ENCODE measurements at places on chromosomes 7 and 10. TPM values are rescaled to one million over a fixed set of nuclear protein-coding genes. Genes with fewer than 3 reads are reported as not detected.

DNA sequence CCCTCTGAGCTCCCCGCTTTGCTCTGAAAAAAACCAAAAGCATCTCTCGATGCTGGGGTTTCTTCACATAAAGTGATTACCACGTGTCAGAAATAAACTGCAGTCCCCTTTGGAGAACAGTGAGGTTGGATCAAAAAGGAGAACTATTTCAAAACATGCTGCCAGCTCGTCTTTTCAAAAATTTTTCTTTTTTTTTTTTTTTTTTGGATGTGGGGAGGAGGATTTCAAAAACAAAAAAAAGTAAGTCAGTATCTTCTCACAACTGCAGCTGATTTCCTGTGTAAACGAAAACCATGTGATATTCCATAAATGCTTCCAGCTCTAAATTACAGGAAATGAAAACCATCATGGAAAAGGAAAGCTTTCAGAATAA, 155.0 kb upstream of the LYZL2 start:
- no peak for DNase-seq
- H3K27ac ChIP-seq: peak overlapping the region; percentile 96
- H3K4me3 ChIP-seq: peak overlapping the region; percentile 61
- no peaks in the 10 kb centered on the region for H3K36me3 ChIP-seq
- no peaks in the 10 kb centered on the region for H3K4me1 ChIP-seq

GRCh38 chr10:21742740-21743412, 208.8 kb downstream of the MLLT10 start:
- DNase-seq: no peak
- no peak overlapping the region for H3K27ac ChIP-seq
- no peaks in the 10 kb centered on the region for H3K27me3 ChIP-seq
- H3K4me3 ChIP-seq: no peak overlapping the region
- no peaks in the 10 kb centered on the region for H3K4me1 ChIP-seq

- no peak overlapping the region for H3K4me3 ChIP-seq
- no peak for DNase-seq
- no peaks in the 10 kb centered on the region for H3K27me3 ChIP-seq
- H3K27ac ChIP-seq: no peak overlapping the region
- H3K36me3 ChIP-seq: no peaks in the 10 kb centered on the region
- H3K4me1 ChIP-seq: no peaks in the 10 kb centered on the region
Observed at GRCh38 chr10:10996966-10997620, 20.6 kb upstream of the CELF2 start.

GRCh38 chr10:52391927-52392602, 78.0 kb downstream of the DKK1 start:
- DNase-seq: no peak
- no peak overlapping the region for H3K4me3 ChIP-seq
- H3K4me1 ChIP-seq: no peaks in the 10 kb centered on the region
- no peaks in the 10 kb centered on the region for H3K27me3 ChIP-seq

DNA sequence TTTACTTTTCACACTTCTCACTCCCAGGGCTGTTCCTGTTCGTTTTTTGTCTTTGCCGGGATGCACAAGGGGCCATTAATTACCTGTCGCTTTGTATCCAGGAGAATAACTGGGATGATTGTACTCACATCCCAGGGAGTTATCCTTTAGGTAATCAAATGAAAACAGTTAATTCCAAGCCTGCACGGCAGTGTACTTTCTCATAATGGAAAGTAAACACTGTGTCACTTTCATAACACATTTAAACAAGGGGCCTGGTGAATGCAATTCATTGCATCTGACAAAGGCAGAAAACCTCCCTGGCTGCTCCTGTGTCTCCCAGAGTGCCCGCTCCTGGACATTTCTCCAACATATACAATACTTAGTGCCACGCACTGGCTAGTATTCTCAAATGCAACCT, 138.7 kb upstream of the CELF2 start:
- DNase-seq: no peak
- H3K4me1 ChIP-seq: no peaks in the 10 kb centered on the region
- H3K36me3 ChIP-seq: no peaks in the 10 kb centered on the region
- H3K27ac ChIP-seq: no peak overlapping the region

GRCh38 chr10:14594878-14595525, 179.7 kb downstream of the FAM107B start:
- H3K36me3 ChIP-seq: no peaks in the 10 kb centered on the region
- no peaks in the 10 kb centered on the region for H3K27me3 ChIP-seq
- no peak overlapping the region for H3K4me3 ChIP-seq
- H3K4me1 ChIP-seq: no peaks in the 10 kb centered on the region
- DNase-seq: no peak
- no peak overlapping the region for H3K27ac ChIP-seq

DNA sequence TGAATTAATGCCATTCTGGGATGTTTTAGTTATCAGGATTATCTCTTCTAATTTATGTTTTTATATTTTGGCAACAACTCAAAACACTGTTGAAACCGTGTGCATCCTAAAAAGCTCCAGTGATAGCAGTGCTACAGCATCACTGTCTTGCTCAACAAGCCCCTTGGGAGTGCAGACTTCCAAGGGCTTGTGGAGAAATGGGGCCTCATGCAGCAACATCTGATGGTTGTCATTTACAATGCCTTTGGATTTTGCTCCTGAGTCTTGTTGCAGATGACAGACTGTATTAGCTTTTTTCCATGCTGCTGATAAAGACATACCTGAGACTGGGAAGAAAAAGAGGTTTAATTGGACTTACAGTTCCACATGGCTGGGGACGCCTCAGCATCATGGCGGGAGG, 515.4 kb downstream of the NEBL start:
- no peaks in the 10 kb centered on the region for H3K36me3 ChIP-seq
- H3K27ac ChIP-seq: no peak overlapping the region
- no peak overlapping the region for H3K4me3 ChIP-seq
- no peak for DNase-seq

DNA sequence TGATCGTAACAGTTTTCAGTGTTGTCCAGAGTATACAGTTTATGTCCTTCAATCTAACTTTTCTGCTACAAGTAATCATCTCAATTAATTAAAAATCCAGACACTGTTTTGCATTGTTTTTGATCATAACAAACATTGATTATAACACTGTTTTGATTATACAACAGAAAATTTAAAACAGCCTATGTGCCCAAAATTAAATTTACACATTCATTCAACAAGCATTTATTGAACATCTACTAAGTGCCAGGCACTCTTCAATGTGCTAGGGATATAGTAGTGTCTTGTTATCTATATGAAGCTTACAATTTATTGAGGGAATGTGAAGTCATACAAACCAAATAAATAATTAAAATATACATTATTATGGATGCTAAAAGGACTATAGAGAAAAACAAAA, 10.6 kb downstream of the ELAPOR2 start:
- no peaks in the 10 kb centered on the region for H3K36me3 ChIP-seq
- no peak for DNase-seq
- H3K27ac ChIP-seq: no peak overlapping the region
- no peaks in the 10 kb centered on the region for H3K27me3 ChIP-seq
- no peak overlapping the region for H3K4me3 ChIP-seq
- no peaks in the 10 kb centered on the region for H3K4me1 ChIP-seq

DNA sequence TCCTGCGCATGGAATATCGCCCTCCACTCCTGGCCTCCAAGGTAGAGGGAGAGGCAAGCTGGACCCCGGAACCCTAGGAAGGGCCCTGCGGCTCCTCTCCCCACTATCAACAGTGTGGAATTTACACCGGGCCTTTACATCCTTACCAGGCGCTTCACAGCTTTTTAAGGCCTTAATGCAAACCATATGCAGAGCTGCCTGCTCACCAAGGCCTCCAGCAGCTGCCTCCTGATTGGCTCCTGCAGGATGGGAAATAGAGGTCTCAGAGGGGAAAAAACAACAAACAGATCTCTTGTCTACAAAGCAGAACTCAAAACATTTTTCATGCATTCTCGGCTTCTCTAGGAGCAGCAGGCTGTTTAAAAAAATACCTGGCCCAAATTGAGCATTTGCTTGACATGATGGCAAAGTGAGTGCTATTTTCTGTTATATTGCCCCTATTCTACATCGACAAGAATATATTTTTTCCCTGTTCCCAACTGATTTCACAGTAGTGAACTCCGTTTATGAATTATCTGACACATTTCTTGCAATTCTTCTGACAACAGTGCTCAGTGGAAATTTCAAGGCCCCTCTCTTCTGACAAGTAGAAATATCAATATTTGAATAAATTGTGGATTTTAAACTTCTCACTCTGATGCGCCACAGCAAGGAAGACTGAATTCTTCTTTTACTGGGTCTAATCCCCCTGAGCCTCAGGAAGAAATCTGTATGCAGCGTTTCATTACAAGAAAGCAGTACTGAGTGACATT, 51.7 kb downstream of the EBF3 start:
- H3K27ac ChIP-seq: no peak overlapping the region
- H3K4me3 ChIP-seq: no peak overlapping the region
- no peaks in the 10 kb centered on the region for H3K36me3 ChIP-seq
- DNase-seq: no peak
- no peaks in the 10 kb centered on the region for H3K4me1 ChIP-seq

GRCh38 chr7:117774943-117775342, 98.3 kb downstream of the CTTNBP2 start:
- H3K4me3 ChIP-seq: no peak overlapping the region
- H3K27ac ChIP-seq: no peak overlapping the region
- no peaks in the 10 kb centered on the region for H3K36me3 ChIP-seq
- no peaks in the 10 kb centered on the region for H3K4me1 ChIP-seq

GRCh38 chr7:114388021-114388420, 26.6 kb upstream of the FOXP2 start:
- H3K4me1 ChIP-seq: no peaks in the 10 kb centered on the region
- no peak for DNase-seq
- no peak overlapping the region for H3K4me3 ChIP-seq
- H3K27me3 ChIP-seq: no peaks in the 10 kb centered on the region
- H3K36me3 ChIP-seq: no peaks in the 10 kb centered on the region

- no peaks in the 10 kb centered on the region for H3K27me3 ChIP-seq
- no peaks in the 10 kb centered on the region for H3K36me3 ChIP-seq
- no peaks in the 10 kb centered on the region for H3K4me1 ChIP-seq
Observed at GRCh38 chr10:77771851-77772250, 134.2 kb upstream of the KCNMA1 start.

GRCh38 chr7:38862666-38863065, 46.3 kb downstream of the VPS41 start:
- H3K36me3 ChIP-seq: no peaks in the 10 kb centered on the region
- no peak overlapping the region for H3K4me3 ChIP-seq
- H3K4me1 ChIP-seq: no peaks in the 10 kb centered on the region
- no peaks in the 10 kb centered on the region for H3K27me3 ChIP-seq
- H3K27ac ChIP-seq: no peak overlapping the region

DNA sequence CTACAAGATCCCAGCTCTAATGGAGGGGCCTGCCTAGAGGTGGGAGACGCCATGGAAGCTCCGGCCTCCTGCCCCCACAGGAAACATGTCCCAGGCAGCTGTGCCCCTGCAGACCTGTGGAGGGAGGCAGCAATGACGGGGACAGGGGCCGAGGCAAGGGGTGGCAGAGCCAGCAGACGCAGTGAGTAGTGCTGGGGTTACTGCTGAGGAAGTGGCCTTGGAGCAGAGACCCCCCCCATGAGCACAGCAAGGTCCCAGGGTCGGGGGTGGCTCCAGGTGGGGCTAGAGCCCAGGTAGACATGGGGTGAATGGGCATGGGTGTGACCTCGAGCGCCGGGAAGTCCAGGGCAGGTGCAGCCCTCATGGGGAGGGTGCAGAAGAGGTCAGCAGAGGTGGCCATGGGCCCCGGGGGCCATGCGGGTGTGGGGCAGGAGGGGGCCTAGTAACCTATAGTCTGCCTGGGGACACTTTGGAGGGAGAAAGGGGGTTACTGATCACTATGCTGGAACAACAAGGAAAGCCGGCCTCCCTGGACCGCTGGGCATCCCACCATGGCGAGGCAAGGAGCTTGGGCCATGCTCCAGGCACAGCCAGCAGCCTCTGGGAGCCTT, 45.5 kb downstream of the JAKMIP3 start:
- H3K27me3 ChIP-seq: no peaks in the 10 kb centered on the region
- H3K4me3 ChIP-seq: no peak overlapping the region
- DNase-seq: peak; percentile 9
- no peak overlapping the region for H3K27ac ChIP-seq

GRCh38 chr7:127978421-127978820, 52.8 kb downstream of the LRRC4 start:
- H3K27me3 ChIP-seq: no peaks in the 10 kb centered on the region
- H3K4me3 ChIP-seq: no peak overlapping the region
- no peaks in the 10 kb centered on the region for H3K36me3 ChIP-seq
- DNase-seq: no peak
- H3K27ac ChIP-seq: no peak overlapping the region

- no peak for DNase-seq
- H3K4me3 ChIP-seq: no peak overlapping the region
- H3K27ac ChIP-seq: no peak overlapping the region
- H3K27me3 ChIP-seq: no peaks in the 10 kb centered on the region
- H3K36me3 ChIP-seq: no peaks in the 10 kb centered on the region
Observed at GRCh38 chr10:44249490-44249889, 135.4 kb downstream of the CXCL12 start.

DNA sequence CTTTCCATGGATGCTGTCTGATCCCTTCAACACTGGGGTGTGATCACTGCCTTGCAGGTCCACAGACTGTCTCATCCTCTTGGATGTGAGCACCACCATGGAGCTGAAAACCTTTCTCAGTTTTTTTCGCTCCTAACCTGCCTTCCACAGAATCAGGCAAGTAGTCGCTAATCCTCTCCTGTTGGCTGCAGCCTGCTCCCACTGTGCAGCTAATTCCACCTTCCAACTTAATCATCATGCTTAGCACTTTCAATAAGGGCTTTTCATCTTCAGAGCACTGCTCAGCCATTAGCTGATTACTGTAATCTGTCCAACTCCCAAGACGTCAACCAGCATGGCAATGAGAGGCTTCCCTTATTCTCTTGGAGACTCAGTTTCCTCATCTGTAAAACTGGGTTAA, 15.1 kb upstream of the CDH23 start:
- H3K4me3 ChIP-seq: no peak overlapping the region
- H3K4me1 ChIP-seq: no peaks in the 10 kb centered on the region
- H3K36me3 ChIP-seq: no peaks in the 10 kb centered on the region

GRCh38 chr10:49614242-49615198, 683 bp downstream of the CHAT start:
- DNase-seq: no peak
- H3K4me3 ChIP-seq: no peak overlapping the region
- H3K27ac ChIP-seq: no peak overlapping the region
- no peaks in the 10 kb centered on the region for H3K4me1 ChIP-seq

TRIL gene
- 12.8 TPM for total RNA-seq

ELN gene
- 4.1 TPM for total RNA-seq

LRRN3 gene
- total RNA-seq: 18.5 TPM

PTPN20 gene
- 3.5 TPM for total RNA-seq

PRKG1 gene
- total RNA-seq: 136 TPM

ALOX5 gene
- total RNA-seq: 10.3 TPM

AMPH gene
- total RNA-seq: 19.6 TPM

PLEKHS1 gene
- not detected for total RNA-seq

FOXI2 gene
- total RNA-seq: not detected

CTBP2 gene
- total RNA-seq: 66.3 TPM

COL17A1 gene
- 0.98 TPM for total RNA-seq
